Tongue (tissue), 3 donors: ENCODE measurements at places on chromosomes 7 and 10.

DNA sequence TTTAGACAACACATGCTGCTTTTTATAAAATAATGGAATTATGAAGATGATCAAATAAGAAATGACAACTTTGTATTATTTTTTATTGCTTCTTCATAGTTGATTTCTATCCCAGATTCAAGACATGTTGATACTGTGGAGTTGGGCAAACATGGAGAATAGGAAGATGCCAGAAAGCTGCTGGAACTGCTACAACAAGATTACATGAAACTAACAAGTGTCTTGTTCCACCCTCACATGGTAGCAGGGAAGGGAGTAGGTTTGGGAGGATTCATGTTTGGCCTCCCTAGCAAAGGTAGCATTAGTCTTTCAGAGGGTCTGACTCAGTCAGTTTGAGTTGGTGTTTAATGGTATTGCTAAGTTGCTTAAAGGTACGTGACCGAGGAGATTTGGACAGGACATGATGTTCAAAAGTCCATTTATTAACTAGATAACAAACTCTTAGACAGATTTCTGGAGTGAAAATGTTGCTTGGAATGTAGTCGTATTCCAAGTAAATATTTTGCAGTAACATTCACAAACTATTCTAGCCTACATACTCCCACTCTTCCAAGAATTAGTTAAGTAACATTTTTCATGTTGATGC, 33.1 kb downstream of the PRR15 start:
- no peak for DNase-seq

DNA sequence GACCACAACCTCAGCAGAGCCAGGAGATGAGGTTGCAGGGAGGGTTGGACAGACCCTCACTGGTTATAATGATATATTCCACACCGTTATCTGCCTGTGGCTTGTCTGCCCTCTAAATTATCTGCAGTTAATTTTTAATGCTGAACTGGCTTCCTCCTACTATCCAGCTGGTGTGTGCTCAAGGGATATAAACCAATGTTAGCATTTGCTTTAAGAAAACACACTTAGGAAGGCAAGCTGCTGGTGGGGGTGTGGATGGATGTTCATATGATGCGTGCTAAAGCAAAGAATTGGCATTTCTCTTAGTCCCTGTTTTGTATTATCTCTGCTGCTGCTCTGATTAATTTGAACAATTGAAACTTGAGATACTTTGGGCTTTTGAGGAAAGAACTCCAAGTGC, 132.2 kb upstream of the NPVF start:
- peak; percentile 69 for DNase-seq

DNA sequence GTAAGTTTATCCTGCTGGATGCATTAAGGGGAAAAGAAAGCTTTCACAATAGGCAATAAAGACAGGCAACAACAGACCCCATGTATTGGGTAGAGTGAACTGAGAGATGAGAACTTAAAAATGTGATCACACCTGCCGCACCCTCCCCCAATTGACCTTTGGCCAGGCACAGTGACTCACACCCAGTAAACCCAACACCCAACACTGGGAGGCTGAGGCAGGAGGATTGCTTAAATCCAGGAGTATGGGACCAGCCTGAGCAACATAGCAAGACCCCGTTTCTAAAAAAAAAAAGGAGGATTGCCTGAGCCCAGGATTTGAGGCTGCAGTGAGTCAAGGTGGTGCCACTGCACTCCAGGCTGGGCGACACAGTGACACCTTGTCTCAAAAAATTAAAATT, 86.9 kb downstream of the MPP7 start:
- DNase-seq: no peak

DNA sequence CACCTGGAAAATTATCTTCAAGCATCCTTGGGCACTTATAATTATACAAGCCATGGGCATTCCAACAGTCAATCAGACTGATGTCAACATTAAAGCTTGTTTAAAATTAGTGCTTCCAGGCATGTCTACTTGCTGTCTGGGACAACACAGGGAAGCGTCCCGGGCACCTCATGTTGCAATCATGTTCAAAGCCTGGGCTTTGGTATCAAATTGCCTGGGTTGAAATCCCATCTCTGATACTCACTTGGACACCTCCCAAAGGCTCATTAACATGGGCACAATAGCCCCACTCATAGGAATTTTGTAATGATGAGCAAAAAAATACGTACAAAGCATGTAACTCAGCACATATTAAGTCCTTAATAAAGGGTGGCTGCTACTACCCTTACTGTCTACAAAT, 14.4 kb downstream of the AIFM2 start:
- DNase-seq: no peak

DNA sequence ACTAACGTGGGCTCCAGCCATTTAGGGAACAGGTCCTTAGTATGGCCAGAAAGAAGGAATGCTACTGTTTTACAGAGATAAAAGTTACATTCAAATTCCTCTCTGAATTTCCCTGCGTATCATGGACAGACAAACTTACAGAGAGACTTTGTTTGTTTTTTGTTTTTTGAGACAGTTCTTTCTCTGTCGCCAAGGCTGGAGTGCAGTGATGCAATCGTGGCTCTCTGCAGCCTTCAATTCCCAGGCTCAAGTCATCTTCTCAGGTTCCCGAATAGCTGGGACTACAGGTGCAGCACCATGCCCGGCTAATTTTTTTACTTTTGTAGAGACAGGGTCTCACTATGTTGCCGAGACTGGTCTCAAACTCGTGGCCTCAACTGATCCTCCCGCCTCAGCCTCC, 64.5 kb upstream of the MPP7 start:
- no peak for DNase-seq

- no peak for DNase-seq
Observed at GRCh38 chr7:1539882-1540775, 9.6 kb downstream of the MAFK start.

- DNase-seq: no peak
Observed at GRCh38 chr10:70908406-70909296, 20.3 kb upstream of the PCBD1 start.

DNA sequence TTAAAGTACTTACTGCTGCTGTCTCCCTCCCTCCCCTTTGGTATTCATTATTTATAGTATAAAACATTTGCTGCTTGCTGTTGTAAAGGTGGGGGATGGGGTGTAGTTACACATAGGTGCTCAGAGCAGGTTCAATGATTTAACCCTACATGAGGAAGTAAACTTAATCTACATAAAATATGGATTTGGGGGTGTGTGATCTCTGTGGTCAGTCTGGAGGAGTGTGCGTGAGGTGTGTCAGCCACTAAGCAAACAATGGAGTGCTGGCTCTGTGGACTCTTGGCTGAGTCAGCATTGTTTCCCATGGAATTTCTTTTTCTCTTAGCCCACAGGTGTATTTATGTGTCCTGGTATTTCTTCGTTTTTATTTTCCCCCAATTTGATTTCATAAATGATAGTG, 133.9 kb downstream of the AUTS2 start:
- no peak for DNase-seq

DNA sequence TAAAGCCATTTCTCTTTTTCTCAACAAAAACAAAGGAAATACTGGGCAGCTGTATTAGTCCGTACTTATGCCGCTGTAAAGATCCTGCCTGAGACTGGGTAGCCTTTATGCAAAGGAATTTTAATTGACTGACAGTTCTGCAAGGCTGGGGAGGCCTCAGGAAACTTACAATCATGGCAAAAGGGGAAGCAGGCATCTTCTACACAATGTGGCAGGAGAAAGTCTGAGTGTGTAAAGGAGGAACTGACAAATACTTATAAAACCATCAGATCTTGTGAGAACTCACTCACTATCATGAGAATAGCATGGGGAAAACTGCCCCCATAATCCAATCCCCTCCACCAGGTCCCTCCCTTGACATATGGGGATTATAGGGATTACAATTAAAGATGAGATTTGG, 264.3 kb downstream of the SEMA3A start:
- DNase-seq: no peak

- DNase-seq: no peak
Observed at GRCh38 chr7:41630741-41631140, 72.1 kb downstream of the INHBA start.

GRCh38 chr7:34181271-34181958, 276.1 kb downstream of the BMPER start:
- DNase-seq: no peak

GRCh38 chr7:44729949-44730590, 18.6 kb upstream of the ZMIZ2 start:
- DNase-seq: no peak

- DNase-seq: no peak
Observed at GRCh38 chr10:11157292-11158076, 139.8 kb downstream of the CELF2 start.

- DNase-seq: peak; percentile 11
Observed at GRCh38 chr10:34029455-34029854, 695.0 kb upstream of the NRP1 start.

- no peak for DNase-seq
Observed at GRCh38 chr10:49616421-49617101, 2.7 kb downstream of the CHAT start.

DNA sequence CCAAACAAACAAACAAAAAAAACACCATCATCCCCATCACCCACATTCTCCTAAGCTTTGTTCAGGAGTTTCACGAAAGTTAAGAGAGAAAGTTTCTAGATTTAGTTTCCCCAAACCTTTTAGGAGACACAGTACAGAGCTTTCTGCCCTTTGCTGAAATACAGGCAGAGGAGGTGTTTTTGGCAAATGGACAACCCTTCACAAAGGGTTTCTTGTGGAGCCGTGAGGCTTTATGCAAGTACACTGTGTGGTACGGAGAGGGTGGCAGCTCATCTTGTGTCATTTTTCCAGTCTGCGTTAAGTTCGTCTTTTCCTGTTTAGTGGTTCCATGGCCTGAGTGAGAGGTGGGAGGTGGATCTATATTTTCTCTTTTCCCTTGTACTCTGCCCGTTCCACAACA, 215.5 kb upstream of the PRKCQ start:
- no peak for DNase-seq

DNA sequence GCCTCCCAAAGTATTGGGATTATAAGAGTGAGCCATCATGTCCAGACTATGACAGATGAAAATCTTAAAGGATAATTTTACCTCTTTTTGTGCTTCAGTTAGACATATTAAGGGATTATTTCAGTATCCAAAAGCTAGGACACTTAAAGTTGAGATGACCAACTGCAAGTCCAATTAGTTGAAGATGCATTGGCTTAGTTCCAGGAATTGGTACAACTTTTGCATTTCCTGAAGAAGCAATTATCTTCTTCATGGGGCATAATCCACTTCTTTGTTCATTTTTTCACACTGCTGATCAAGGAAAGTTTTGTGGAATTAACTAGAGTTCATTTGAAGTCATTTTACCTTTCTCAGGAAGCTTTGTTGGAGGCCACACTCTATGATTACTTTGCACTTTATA, 72.0 kb upstream of the HECW1 start:
- no peak for DNase-seq

DNA sequence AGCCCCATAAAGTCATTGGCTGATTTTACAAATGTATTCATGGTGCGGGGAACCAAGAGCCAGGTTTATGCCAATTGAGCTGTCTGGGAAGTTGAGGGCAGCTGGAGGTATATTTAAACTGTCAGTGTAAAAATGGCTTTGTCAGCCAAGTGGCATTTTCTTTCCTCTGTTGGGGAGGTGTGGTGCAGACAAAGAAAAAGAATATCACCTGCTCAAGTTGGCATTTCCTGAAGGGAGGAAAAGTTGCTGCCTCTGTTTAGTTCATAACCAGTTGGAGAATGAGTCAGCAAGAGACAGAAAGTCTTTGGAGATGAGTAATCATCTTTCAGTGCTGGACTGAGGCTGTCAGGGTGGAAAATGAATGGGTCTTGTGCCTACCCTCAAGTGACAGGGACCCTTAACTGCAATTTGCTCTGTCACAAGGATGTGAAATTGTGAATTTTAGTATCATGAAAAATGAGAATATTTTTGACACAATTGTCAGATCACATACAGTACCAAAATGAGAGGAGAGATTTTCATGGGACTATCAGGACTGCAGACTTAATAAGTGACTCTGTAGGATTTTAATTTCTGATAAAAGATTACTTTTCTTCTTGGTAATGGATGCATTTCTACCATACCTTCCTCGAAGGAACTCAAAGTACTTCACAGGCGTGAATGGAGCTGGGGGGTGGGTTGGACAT, 137.3 kb downstream of the ANLN start:
- DNase-seq: no peak

DNA sequence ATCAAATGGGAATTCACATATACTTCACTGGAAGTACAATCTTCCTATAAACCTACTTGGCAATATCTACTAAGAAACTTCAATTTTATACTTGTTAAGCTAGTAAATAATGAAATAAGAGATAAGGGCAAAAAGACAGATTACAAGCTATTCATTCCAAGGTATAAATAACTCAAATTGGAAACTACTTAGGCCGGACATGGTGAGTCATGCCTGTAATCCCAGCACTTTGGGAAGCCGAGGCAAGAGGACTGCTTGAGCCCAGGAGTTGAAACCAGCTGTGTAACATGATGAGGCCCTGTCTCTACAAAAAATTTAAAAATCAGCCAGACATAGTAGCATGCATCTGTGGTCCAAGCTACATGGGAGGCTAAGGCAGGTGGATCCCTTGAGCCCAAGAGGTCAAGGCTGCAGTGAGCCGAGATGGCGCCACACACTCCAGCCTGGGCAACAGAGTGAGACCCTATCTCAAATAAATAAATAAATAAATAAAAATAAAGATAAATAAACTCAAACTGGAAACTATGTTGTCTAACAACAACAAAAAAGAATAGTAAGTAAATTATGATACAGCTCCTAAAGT, 37.6 kb downstream of the ARHGAP21 start:
- no peak for DNase-seq

GRCh38 chr7:151899513-151900360, 22.8 kb upstream of the PRKAG2 start:
- no peak for DNase-seq

- no peak for DNase-seq
Observed at GRCh38 chr7:67786021-67786420, 789.4 kb downstream of the TYW1 start.

DNA sequence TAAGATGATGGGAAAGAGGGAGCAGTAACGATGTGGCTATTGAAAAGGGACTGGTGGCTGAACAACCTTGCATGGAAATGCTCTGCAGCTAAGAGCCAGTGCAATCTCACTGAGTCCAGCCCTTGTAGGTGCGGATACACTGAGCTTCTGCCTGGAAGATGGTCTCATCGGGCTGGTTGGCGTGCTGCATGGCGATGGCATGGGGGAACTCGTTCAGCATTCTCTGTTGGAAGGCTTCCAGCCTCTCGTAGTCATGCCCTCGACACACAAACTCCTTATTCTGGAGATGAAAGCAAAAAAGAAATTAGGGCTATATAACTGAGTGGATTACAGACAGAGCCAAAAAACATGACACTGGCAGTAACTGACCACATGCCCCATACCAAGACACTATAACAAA, 197.8 kb upstream of the IMMP2L start:
- no peak for DNase-seq

DNA sequence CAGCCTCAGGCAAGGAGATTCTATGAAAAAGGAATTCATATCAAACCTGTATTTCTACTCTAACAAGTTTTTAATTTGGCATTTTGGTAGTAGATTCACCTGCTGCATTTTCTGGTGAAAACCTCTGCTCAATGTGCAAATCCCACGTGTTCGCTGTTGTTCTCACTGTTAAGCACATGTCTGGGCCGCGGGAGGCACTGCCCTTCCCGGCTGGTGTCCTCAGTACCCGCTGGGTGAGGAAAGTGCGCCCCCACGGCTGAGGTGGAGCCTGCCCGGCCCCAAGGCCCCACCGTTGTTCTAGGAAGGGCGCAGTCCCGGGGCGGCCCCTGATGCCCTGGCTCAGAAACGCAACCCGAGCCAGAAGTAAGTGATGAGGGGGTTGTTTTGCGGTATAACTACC, 193.4 kb upstream of the VWC2 start:
- no peak for DNase-seq
